A375 (cell line): ENCODE measurements at places on chromosomes 16 and 17. TPM values are rescaled to one million over a fixed set of nuclear protein-coding genes. Genes with fewer than 3 reads are reported as not detected.

The VMO1 gene
- 0.26 TPM in 1 of 2 replicates, not detected in the other for total RNA-seq

The ABCC12 gene
- total RNA-seq, result 0.11 TPM in 1 of 2 replicates, not detected in the other

The STH gene
- not detected in 2 replicates for total RNA-seq

The KCNH4 gene
- 0.03 and 0.04 TPM in 2 replicates for total RNA-seq

The NHERF2 gene
- 113 and 117 TPM in 2 replicates for total RNA-seq

The TMEM100 gene
- not detected in 2 replicates for total RNA-seq

The MLKL gene
- 15.7 and 20.7 TPM in 2 replicates for total RNA-seq

The B9D1 gene
- 44.5 and 57.9 TPM in 2 replicates for total RNA-seq

The SLC25A39 gene
- total RNA-seq, result 101 and 121 TPM in 2 replicates

The BAIAP3 gene
- 2.0 and 2.3 TPM in 2 replicates for total RNA-seq

The KRTAP3-2 gene
- not detected in 2 replicates for total RNA-seq

The KRT28 gene
- not detected in 2 replicates for total RNA-seq

The GRB7 gene
- 0.38 TPM in 1 of 2 replicates, not detected in the other for total RNA-seq

The KIF2B gene
- total RNA-seq, result not detected in 2 replicates

The ACSM3 gene
- total RNA-seq, result 0.41 and 1.9 TPM in 2 replicates

The KRT32 gene
- total RNA-seq, result 0.08 and 0.19 TPM in 2 replicates

The DNASE1L2 gene
- 1.0 and 1.5 TPM in 2 replicates for total RNA-seq
